ENCODE measurements at places on chromosomes 2 and 18.
A peak's percentile ranks its signal among the peaks of the same experiment; 100 is the strongest.

GRCh38 chr2:116833052-116833451 is 981.4 kb upstream of the DDX18 start:
- DNase-seq, result no peak

DNA sequence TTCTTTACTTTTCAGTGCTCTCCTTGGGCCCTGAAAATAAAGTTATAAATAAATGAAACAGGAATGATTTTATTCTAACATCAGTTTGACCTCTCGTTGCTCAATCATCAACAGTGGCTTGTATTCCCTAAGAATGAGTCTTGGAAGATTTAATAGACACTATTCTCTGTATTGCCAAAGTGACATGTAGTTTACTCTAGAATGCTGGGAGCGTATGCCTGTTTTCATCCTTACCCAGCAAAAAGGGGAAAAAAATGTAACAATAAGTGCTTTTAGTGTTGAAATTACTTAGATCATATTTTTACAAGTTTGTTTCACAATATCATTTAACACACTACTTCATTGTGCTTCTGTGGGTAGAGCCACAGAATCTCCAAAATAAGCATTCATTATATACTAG is 240.6 kb upstream of the CWC22 start:
- no peak for DNase-seq

DNA sequence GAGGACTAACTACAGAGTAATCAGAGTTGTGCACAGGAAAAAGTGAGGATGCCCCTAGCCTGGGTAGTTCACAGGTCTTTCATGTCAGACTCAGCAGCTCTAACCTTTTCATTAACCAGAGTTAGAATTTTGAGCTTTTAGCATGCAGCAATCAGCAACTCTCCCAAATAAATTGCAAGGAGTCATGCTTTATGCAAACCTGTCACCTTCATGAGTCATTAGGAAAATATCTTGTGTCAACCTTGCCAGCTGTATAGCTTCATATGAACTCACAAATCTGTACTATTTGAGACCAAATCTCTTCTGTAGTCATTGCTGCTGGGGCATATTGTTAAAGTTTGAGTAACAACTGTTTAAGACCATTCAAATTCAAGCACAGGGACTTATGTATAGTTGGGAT is 382.3 kb upstream of the NT5C1B start:
- DNase-seq, result no peak

DNA sequence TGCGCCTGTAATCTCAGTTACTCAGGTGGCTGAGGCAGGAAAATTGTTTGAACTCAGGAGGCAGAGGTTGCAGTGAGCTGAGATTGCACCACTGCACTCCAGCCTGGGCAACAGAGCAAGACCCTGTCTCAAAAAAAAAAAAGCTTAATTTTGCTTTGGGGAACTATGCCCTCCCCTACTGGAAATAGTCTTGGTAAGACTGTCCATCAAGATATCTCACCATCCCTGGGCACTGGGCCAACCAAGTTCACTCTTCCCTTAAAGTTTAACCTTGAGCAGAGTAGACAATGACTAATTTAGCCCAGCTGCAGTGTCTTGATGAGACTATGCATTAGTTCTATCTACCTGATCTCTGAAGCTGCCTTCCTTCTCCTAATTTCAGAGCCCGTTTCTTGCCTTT is 44.7 kb downstream of the ASXL2 start:
- no peak for DNase-seq

- DNase-seq, result no peak
Observed at GRCh38 chr2:141728886-141729285, 401.9 kb downstream of the LRP1B start.

DNA sequence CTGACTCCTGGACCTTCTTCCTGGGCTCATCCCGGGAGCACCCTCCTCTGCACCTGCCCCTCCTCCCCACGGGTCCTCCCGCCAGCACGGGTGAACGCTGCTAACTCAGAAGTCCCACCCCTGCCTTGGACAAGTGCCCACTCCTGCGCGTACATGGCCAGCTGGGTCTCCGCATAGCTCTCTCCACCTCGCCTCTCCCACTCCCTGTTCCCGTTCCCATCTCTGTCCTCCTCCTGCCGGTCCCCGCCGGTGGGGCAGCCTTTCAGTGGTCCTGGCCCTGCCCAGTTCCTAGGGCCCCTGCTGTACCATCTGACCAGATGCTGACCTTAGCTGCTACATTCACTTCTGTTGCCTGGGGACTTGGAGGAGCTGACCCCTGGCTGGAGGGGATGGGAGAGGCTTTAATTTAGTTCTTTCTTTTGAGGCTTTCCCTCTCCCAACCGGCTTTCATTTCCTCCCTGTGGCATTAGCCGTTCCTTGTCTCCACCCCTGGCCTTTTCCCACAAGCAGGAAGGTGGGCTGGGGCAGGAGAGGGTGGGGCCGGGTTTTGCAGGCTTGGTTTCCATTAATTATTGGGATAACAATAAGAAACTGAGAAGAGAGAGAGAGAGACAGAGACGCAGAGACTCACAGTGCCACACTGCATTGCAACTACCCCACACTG is 136.1 kb downstream of the SH3BP4 start:
- DNase-seq, result no peak

DNA sequence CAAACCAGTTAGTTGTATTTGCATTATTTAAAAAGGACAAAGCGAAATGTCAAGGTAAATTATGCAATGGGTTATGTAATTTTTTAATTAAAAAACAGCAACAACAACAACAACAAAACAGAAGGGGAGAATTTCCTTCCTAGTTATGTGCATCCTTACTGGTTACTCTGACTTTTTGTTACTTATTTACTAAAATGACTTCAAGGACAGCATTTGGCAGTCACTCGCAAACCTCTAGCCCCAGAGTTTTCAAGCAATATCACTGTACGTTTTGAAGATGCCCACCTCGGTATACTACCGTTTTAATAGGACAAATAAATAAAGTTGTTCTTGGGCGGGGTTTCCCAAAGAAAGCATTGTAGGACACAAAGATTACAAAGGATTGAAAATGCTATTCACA is 24.7 kb upstream of the MRO start:
- DNase-seq, result no peak

DNA sequence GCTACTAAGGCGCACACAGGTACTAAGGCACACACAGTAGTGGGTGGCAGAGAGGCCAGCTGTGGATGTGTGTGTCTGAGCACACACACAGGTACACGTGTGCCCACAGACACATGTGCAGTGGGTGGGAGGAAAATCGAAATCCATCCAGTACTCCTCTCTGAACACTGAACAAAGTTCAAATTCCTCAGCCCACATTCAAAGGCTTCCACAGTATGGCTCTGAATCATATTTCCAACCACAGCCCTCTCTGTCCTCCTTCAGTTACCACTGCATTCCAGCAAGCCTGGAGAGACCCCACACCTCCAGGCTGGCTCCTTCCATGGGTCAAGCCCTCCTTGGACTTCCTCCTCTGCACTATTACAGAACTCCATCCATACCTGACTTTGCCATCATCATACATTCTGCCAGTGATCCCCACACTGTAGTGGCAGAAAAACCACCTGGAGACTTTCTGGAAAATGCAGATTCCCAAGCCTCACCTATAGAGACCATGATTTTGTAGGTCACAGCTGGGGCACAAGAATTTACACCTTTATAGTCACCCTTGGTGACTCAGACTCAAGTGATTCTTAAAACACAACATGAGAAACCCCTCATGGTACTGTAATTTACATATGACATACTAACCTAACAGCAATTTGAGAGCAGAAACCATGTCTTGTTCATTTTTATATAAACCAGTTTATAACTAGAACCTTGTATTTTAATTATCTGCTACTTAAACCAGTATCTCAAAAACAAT is 31.4 kb downstream of the EPG5 start:
- no peak for DNase-seq

DNA sequence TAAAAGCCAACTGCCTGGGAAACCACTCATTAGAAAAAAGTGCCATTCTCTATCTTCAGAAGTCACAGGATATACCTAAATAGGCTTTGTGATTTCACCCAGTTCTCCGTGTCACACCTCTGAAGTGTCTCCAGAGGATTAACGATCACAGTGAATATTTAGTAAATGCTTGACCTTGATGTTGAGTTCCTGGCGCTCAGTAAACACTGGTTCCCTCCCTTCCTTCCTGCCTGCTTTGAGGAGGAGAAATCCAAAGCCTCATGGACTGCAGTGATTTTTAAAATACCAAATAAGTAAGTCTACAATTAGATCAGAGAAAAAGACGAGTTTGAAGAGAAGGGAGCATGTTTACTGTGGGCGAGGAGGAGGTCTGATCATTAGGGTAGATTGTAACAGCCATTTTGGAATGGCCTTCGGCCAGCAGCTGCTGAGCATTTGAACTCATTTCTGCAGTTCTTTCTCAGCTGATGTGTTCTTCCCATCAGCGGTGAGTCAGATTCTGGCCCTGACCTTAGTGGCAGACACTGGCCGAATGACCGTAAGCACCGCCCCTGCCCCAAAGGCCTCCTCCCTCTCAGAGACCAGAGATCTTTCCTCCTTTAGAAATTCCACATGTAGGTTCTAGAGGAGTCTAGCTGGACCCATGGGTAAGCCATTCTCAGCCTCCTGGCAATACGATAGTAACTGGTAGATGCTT is 62.1 kb upstream of the SLC16A14 start:
- DNase-seq, result no peak

DNA sequence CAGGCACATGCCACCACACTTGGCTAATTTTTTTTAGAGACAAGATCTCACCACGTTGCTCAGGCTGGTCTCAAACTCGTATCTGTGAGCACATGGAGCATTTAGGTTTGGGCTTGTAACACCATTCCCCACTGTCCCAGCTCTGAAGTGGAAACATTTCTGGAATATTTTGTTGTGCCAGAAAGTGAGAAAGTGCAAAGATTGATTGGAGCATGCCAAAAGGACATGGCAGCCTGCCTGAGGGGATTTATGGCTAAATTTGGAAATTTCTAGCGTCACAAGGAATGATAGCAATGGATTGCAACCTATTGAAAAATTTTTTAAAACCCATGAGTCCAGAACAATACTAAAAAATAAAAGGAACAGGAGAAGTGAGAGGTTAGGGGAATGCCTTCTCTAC is 136.8 kb downstream of the ESCO1 start:
- DNase-seq, result no peak

- no peak for DNase-seq
Observed at GRCh38 chr2:176172007-176172894, 15.1 kb downstream of the HOXD3 start.

DNA sequence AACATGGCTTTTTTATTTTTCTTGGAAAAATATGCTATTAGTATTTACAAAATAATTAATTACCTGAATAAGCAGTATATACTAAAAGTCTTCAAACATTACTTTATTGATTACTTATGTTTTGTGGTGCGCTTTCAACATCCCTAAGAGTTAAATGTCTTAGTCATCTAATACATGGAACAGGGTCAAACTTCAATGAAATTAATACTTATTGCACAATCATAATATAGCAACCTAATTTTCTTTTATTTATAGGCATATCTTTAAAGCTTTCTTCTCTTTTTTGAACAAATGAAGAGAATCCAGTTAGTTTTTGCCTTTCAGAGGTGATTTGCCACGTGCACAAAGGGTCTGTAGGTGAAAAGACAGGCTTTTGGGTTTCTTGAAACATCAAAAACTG is 6.0 kb downstream of the LRATD1 start:
- DNase-seq, result no peak

GRCh38 chr2:211955648-211956047 is 583.0 kb downstream of the ERBB4 start:
- no peak for DNase-seq

- no peak for DNase-seq
Observed at GRCh38 chr2:8649718-8650117, 32.1 kb upstream of the ID2 start.

DNA sequence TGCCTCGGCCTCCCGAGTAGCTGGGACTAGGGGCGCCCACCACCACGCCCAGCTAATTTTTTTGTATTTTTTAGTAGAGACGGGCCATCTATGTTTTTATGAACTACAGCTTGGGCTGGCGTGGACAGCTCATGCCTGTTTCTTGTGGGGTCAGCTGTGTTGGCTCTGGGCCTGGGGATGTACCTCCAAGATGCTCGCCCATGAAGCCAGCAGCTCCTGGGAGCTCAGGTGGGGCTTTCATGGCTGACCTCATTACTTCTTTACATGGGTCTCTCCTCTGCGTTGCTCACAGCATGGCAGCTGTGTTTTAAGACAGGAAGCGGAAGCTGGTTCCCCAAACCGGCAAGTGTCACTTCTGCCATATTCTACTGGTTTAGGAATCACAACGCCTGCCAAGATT is 203.1 kb downstream of the SOX11 start:
- DNase-seq, result no peak

- no peak for DNase-seq
Observed at GRCh38 chr18:22999212-22999611, 66.1 kb downstream of the RBBP8 start.

- peak; percentile 77 for DNase-seq
Observed at GRCh38 chr2:86221066-86221684, 21.9 kb downstream of the MRPL35 start.

- no peak for DNase-seq
Observed at GRCh38 chr2:29401994-29402393, 286.8 kb downstream of the CLIP4 start.

DNA sequence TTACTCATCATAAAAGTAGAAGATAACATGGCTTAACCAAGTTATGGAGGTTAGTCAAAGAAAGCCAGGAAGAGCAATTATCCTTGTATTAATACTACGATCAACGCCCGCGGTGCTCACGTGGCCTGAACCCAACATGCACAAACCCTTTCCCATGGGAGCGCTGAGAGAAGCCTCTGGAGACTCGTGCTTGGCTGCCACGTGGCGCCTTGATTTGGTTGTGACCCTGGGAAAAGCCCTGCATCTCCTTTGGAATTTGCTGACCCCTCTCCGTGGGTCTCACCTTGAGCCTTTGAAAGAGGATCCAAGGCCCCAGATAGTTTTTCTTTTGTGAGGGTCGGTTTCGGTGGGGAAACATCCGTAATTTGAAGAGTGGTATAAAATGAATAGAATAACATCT is 255.6 kb downstream of the DCDC2C start:
- no peak for DNase-seq

DNA sequence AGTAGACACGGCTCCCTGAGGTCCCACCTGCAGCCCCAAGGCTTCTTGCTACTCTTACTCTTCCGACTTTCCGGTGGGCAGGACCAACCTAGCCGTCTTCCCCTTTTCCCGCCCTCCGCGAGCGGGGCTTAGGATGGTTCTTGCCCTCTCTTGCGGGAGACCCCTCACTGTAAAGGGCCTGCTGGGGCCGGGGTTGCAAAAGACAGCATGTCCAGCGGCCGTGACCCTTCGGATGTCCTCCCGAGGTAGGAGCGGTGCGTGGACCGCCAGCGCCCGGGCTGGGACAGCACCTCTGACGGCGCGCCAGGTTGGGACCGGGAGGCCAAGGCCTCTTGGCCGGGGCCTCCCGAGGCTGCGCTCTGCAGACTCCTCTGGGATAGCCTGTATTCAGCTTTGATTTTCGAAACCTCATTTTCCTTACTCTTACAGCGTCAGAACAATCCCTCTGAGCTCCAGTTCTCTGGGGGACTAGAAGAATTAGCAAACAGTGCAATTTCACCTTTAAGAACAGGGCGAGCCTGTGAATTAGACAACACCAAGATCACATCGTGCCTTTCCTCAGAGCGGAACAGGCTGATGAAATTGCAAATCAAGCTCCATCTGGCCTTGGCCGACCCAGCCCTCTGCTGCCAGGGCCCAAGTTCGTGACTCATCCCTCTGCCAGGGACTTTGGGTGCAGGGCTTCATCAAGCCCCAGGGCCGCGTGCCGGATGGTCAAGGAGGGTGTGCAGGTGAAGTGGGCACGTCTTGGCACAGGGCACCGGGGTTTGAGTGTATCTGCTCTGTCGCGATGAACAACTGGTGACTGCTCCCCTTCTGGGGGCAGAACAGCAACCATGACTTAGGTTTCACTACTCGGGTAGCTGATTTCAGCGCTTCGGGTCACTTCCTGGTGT is 777 bp downstream of the MOCOS start:
- no peak for DNase-seq

All from activated naive CD4-positive, alpha-beta T cell treated with anti-CD3 and anti-CD28 coated beads, Interleukin-2, amount 10 ng/mL, durations not matched to agents 7 days and 5 days (primary cell).